ENCODE measurements at places on chromosomes 5 and 9. TPM values are rescaled to one million over a fixed set of nuclear protein-coding genes. Genes with fewer than 3 reads are reported as not detected.

GRCh38 chr5:93899026-93899600 is 157.7 kb upstream of the POU5F2 start:
- DNase-seq: no peak

DNA sequence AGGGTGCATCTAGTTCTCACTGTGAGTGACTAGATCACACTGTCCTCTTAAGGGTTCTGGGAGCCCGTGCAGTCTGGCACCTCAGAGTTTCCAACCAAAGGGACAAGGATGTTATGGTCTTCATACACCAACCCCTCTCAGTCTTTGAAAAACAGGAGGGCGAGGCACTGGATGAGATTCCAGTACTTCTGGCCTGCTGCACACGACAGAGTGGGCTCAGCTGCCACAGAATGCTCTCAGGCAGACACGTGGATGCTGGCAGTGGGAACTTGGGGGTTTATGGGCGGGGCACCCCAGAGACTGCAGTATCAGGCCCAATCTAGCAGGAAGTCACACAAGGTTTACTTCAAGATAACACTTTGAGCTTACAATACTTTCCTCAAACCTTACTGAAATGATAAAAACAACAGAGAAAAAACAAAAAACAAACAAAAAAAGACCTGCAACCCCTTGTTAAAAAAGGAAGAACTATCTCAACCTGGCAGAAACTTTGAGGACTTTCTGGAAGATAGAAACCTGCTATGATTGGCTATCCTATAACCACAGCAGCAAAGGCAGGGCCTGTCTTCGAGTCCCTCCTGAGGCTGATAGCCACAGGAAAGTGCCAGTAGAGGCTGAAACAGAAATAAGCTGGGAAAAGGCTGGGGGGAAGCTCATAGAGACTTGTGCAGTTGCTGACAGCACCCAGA is 28.3 kb upstream of the TGFBR1 start:
- DNase-seq: no peak

Gene UBAP2
- 29.8 TPM for total RNA-seq

Gene PCDHB2
- total RNA-seq: 12.6 TPM

DNA sequence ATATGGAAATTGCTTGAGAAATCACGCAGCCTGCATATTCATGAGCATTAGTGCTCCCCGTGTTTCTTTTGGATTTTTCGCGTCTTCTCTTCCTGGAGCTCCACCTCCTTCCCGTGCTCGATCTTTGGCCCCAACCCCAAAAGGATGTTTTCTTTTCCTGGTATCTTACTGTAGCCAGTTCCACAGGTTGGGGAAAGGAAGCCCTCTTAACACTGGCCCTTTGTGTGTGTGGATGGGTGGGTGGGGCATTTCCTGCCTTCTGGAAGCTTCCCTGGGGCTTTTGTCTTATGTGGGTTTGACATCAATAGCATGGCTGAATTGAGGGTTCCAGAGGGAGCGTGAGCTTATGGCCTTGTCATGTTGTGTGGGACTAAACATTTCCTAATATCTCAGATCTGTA is 21.9 kb downstream of the STXBP1 start:
- no peak for DNase-seq

Gene GABRA6
- total RNA-seq: not detected

DNA sequence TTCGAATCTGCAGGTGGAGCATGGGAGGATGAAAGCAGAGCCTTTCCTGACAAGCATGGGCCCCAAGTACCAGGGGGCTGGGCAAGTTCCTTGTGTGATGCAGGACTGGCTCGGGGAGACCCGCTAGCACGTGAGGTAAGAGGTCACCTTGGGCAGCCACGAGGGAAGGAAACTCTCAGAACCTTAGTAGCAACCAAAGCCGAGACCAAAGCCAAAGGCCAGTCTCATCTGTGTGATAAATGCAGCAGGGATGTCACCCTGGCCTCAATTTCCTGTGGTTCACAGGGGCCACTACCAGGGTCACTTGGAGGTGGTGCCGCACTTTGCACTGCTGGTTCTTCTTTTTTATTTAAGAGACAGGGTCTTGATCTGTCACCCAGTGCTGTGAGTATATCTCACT is 39.5 kb downstream of the PRRT1B start:
- no peak for DNase-seq

Gene CATSPER3
- 3.2 TPM for total RNA-seq

DNA sequence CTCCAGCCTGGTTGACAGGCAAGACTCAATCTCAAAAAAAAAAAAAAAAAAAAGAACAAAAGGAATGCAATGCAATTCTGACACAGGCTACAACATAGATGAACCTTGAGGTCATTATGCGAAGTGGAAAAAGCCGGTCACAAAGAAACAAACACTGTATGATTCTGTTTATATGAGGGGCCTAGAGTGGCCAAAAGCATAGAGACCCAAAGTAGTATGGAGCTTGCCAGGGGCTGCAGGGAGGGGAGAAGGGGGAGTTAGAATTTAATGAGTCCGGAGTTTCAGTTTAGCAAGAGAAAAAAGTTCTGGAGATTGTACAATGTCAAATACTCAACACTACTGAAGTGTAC is 33.2 kb upstream of the ASS1 start:
- DNase-seq: no peak

All from prostate gland (tissue), 2 donors.